ENCODE measurements at places on chromosomes 13 and 19.

- no peak for DNase-seq
Measured at GRCh38 chr13:29958476-29958875, 108.1 kb upstream of the UBL3 start.

GRCh38 chr19:46488551-46488950, 7.1 kb downstream of the PNMA8B start:
- DNase-seq, result no peak

- DNase-seq, result peak; percentile 97
Measured at GRCh38 chr19:2461751-2462634, 5.2 kb upstream of the LMNB2 start.

GRCh38 chr19:10816691-10817090, 19.3 kb downstream of the TMED1 start:
- DNase-seq, result no peak

- DNase-seq, result no peak
Measured at GRCh38 chr13:34939771-34940170, 2.3 kb upstream of the NBEA start.

GRCh38 chr19:41324921-41325639, 15.1 kb downstream of the CCDC97 start:
- DNase-seq, result peak; percentile 70

DNA sequence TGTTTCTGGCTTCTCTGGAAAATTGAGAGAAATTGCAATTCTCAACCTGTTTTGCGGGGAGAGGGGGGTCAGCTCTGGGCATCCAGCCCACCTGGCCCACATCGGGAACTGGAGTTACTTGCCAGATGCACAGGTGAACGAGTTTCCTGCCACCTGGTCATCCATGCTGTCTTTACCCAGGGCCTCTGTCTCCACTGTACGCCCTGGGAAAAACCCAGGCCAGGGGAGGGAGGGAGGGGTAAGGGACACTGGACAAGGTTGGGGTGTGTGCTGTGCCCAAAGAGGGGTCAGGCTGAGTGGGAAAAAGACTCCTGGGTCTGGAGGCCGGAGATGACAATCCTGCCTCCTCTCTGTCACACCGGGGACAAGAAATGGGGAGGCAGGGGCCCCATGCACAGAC, 307.6 kb downstream of the ZNF536 start:
- DNase-seq, result no peak

DNA sequence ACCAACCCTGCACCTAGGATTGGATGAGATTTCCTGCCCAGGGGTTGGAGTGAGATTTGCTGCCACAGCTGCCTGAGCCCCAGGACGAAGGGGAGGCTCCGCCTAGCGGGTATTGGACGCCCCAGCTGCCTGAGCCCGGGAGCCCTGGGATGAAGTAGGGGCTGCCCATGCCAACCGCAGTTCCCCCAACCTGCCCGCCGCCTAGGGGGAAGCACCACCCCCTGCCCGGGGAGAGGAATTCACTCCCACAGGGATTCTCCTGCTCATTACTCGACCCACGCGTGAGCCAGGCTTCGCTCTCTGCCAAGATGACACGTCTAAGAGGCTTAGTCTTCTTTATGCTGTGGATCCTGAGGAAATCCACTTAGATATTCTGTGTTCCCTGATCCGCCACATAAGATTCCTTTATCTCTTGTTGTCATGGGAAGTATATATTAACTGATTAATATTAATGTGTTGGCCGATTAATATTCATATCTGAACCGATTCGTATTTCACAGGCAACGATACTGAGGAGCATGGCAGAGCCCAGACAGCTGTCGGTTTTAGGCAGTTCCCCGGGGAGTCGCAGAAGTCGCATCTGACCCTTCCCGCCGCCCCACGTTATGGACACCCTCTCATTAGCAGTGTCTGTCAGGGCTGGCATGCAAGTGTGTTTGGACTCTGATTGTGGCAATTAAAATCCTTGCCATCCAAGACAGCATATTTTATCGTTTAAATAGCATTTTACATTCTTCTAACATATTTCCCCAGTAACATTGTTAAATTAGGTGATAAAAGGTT, 44.5 kb upstream of the KCTD15 start:
- peak; percentile 45 for DNase-seq

DNA sequence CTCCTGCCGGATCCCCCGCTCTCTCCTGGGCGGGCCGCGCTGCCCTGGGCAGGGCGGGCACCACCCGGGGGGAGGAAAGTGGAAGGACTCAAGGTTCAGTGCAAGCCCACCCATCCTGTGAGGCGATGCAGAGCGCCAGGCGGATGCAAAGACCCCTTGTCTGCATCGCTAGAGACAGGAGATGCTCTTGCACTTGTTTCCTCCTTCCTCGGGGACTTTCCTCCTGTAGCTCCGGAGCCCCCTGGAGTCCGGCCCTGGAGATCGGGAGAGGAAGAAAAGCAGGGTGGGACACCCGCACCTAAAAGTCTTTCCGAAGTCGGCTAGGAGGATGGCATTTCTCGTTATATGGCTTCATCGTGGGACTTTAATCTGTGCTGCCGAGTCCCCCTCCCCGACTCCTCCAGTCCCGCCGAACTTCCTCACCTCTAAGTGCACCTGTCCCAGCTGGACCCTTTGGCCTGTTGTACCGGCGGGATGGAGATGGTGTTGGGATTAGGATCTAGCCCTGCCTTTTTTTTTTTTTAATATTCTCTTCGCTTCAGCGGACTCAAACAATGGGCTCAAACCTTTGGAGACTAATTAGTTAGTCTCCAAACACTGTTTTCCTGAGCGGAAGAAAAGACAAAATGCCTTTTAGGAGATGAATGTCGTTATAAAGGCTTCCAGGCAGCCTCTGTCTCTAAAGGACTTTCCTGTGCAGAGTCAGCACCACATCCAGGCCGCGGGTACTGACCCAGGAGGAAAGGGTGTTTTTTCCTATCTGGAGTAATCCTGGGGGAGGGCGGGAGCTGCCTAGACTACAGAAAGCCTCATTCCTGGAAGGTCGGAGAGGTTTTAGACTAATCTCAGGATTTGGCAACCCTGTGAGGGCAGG, 725 bp downstream of the FAM124A start:
- peak; percentile 45 for DNase-seq

GRCh38 chr19:10730932-10731331, 13.1 kb downstream of the DNM2 start:
- DNase-seq, result no peak

GRCh38 chr13:113146750-113147149, 11.7 kb upstream of the PROZ start:
- no peak for DNase-seq

- DNase-seq, result no peak
Measured at GRCh38 chr19:58569191-58569942, 3.8 kb downstream of the MZF1 start.

GRCh38 chr19:38451036-38451435, 17.5 kb downstream of the RYR1 start:
- no peak for DNase-seq

Measured in NCI-H69 (cell line).